NCI-H187 treated with DMSO at 0.1 percent for 48 hours (cell line): ENCODE measurements at places on chromosomes 13 and 19.

DNA sequence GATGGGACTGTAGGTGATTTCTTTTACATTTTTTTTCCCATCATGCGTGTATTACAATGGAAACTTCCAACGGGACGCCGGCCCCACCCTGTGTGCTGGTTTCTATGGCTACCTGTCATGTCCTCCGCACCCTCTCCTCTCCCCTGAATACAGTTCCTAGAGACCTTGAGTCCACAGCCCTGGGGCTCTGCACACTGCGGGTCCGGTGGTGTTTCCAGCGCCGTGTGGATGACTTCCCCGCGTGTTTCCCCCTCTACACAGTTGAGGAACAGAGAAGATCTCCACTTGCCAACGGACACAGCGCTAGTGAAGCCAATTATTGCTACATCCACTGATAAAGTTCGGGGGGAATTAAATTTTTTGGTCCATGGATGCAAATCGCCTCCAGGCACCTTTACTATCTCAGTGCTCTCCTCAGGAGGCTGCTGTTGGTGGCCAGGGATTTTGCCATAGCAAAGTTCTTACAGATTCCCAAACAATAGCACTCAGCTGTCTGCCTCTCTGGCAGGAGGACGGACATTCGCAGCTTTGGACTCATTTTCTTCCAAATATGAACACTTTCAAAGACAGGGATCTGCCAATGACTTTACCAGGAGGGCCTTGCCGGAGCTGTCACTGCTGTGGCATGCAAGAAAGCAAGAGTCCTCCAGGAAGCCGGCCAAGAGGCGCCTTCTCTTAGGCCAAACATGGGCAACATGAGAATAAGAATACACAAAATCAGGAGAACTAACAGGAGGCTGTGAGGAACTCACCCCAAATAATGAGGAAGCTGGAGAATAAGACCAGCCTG lies 39.3 kb upstream of the GAS6 start:
- no peak for DNase-seq

DNA sequence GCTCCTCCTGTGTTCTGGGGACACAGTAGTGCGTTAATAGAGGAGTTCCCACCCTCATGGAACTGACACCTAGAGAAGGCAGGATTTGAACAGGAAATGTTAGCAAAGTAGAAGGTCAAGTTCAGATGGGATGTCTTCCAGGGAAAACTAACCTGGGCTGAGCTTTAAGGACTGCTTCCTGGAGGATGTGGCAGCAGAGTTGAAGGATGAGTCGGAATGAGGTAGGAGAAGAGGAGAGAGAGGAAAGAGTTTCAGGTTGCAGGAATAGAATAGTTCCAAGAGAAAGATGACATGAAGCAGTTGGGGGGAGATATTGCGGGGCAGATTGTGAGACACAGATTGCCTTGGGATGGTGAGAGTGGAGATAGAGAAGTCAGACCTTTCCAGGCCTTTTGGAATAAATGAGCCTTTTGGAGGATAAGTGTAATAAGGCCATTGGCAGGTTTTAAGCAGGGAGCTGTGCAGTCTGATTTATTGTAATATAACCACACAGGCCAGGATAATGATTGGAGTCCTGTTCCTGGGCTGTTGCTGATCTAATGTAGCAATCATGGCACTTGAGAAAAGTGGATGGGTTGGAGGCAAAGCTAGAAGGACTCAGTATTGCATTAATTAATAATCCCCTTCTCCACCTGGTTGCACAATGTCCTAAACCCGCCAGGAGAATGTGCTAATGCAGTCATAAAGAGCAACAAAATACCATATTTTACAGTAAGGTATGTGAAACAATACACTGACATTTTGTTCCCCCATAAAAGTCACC lies 205.4 kb downstream of the SHISA2 start:
- no peak for DNase-seq

- DNase-seq: no peak
Measured at GRCh38 chr19:55702131-55702627, 27.2 kb downstream of the EPN1 start.

DNA sequence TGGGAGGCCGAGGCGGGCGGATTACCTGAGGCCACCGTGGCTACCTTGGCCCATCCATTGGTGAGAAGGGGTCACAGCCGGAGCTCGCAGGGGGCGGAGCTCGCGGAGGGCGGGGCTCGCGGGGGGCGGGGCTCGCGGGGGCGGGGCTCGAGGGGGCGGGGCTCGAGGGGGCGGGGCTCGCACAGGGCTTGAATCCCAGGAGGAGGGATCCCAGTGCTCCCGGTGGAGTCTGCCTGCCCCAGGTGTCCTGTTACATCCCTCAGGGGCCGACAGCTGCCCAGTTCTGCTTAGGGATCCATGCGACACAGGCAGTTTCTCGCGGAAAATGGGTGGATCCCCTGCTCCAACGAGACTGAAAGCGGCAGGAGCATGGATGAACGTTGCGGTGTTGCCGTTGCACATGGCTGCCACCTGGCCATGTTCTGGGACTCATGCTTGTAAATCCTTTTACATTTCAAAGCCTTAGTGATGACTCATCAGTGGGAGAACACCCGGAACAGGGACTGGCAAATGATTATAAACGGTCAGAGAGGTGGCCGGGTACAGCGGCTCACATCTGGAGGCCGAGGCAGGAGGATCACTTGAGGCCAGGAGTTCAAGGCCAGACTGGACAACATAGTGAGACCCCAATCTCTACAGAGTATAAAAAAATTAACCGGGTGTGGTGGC lies 25.1 kb downstream of the TMPRSS9 start:
- DNase-seq: peak; percentile 34

- no peak for DNase-seq
Measured at GRCh38 chr19:42280815-42281145, 11.7 kb downstream of the CIC start.

DNA sequence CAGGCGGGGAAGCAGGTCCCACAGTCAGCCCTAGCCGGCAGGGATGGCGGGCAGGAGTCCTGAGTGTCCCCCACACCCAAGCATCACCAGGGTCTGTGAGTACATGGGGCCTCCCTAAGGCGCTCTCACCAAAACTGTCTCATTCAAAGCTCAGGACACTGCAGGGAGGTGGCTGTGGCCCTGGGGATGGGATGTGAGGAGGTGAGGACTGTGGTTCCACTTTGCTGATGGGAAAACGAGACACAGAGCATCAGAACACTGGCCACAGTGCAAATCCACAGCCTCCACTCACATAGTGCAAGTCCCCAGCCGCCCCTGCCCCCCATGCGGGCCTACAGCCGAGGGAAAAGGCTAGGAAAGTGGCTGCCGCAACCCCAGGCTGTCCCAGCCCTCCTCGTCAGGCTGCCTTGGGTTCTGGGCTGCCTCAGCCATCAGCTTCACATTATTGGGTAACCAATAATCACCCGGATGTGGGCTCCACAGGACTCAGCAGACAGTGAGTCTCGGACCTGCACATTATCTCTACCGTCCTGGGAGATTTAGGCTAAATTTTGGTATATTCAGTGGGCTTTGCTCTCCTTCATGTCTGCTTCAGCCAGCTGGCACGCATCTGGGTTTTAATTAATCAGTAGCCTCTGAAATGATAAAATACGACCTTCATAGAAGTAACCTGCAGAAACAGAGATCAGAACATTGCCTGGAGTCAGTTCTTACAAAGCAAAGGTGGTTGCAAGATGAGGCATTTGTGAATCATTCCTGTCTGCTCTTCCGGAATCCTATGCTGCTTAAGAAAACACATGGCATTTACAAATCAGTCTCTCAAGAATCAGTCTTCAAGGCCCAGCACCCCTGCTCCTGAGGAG lies 77.0 kb downstream of the SOX1 start:
- no peak for DNase-seq

DNA sequence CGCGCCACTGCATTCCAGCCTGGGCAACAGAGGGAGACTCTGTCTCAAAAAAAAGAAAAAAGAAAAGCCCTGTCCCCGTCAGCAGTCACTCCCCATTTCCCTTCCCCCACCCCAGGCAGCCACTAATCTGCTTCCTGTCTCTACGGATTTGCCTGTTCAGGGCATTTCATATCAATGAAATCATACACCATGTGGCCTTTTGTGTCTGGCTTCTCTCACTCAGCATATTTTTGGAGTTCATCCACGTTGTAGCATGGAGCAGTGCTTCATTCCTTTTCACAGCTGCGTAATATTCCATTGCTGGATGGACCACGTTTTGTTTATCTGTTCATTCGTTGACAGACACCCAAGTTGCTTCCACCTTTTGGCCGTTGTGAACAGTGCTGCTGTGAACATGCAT lies 36.1 kb upstream of the KLF2 start:
- DNase-seq: no peak

DNA sequence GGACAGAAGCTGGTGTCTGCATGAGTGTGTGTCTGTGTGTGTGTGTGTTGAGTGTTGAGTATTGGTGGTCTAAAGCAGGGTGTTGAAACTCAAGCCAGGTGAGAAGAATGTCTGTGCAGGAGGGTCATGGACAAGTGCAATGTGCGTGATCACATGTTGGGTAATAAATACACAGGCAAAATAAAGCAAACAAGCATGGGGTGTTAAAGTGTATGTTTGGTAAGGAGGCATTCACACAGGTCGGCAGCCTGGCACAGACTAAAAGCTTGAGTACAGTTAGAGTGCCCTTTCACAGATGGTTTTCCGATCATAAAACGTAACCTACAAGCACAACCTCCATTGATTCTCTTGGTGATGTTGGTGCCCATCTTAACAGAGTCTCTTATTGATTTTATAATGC lies 476.9 kb upstream of the KLHL1 start:
- no peak for DNase-seq
